ENCODE measurements at places on chromosomes 6 and 20.
A peak's percentile ranks its signal among the peaks of the same experiment; 100 is the strongest.

DNA sequence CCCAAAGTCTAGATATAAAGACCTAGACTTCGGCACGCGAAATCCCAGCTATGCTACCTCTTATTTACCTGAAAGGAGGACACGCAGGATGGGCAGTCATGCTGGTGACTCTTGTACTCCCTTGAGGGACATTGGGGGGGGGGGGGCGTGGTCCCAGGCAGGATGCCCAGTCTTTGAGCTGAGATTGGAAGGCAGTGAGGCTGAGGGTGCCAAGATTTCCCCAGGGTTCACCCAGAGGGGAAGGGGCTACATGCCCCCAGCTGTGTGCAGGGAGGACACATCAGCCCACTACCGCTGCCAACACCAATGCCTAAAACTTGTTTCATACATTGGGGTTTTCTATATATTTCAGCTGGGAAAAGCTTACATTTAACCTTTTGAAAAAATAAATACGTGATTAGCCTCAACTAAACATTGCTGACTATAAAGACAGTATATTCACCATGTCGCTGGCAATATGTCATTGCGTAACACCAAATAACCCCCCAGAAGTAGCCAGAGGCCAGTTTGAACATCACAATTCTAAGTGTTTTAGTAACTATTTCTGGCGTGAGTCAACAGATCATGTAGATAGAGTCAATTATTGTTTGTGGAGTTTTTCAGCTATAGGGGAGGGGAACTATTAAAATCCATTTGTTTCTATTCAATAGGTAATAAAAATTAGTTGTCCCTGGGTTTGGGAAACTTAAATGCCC, 21.6 kb downstream of the MGME1 start:
- no peak for DNase-seq

DNA sequence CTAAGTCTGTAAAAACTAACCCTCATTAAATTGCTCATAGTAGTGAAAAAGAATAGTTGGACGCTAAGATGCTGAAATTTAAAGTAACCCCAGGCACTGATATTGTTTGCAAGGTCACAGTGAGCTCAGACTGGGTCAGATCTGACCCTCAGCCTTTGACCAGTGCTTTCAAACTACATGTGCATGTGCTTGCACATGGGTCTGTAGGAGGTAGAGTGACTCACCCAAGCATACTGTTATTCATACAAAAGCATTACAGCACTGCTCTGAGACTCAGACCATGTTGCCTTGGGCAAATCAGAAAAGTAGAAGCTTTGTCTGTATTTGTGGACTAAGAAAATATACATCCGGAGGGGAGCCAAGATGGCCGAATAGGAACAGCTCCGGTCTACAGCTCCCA, 326.4 kb upstream of the MARCKS start:
- DNase-seq, result no peak

- DNase-seq, result peak; percentile 46
These were observed 8.9 kb downstream of the BPIFB1 start for GRCh38 chr20:33291830-33292355.

DNA sequence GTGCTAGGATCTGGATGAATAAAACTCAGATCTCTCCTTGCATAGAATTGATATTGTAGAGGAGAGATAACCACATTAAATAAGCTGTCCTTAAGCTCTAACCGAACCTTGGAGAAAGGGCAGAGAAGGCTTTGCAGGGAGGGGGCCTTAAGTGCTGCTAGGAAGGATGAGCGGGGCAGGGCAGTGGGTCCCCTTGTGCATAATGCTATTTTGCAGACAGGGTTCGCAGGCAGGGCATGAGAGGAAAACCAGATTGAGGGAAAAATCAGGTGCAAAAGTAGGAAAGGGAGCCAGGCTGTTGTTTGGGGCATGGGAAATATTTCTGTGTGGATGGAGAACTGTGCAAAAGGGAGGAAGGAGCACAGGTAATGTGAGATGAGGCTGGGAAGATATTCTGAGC, 383.0 kb upstream of the JARID2 start:
- no peak for DNase-seq

GRCh38 chr6:20364327-20364726, 37.4 kb upstream of the E2F3 start:
- no peak for DNase-seq

DNA sequence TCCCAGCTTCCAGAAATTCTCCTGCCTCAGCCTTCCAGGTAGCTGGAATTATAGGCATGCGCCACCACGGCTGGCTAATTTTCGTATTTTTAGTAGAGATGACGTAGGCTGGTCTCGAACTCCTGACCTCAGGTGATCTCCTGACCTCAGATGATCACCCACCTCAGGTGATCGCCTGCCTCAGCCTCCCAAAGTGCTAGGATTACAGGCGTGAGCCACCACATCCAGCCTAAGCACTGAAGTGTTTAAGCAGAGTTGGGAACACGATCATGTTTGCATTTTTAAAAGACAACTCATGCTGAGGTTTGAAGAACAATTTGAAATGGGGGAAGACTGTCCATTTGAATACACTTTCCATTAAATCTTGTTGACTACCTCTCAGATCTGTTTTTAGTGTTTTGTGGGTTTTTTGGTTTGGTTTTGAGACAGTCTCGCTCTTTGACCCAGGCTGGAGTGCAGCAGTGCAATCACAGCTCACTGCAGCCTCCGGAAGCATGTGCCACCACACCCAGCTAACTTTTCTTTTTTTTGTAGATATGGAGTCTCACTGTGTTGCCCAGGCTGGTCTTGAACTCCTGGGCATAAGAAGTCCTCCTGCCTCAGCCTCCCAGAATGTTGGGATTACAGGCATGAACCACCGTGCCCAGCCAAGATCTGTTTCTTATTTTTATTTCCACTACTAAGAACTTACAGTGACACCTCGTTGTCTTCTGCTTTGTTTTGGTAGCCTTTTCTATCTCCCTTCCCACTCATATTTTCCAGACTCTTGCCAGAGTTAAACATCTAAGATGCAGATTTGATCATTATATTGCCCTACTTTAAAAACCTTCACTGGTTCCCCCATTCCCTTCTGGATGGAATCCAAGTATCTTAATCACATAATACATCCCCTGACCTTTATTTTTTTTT, 5.5 kb downstream of the CASP8AP2 start:
- DNase-seq, result no peak

- no peak for DNase-seq
These were observed 41.7 kb downstream of the ZMYND8 start for GRCh38 chr20:47314647-47315338.

DNA sequence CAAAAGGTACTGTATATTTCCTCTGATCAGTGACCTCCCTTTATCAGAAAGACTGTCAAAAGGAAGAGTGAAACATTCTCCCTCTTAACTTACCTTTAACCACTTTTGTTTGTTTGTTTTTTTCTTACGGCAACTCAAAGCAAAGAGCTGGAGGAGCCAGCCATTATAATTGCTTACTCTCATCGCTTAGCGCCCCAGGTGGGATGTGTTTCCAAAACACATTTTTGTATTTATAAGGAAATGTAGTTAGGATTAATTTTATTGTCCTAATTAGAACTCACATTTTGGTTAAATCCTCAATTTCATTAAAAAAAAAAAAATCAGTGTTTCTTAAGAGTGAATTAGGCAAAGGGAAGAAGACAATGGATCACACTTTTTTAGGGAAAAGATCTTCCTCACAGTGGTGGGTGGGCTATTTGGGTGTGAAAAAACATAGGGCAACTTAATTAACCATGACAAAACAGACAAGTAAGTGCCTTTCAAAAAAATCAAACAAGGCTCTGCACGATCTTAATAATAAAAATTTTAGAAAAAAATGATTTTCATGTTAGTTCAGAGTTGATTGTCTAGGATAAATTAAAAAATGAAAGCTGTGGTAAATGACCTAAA, 1.2 kb upstream of the PHACTR2 start:
- DNase-seq, result no peak

- DNase-seq, result no peak
These were observed 525.5 kb downstream of the TENT5A start for GRCh38 chr6:81226957-81227356.

DNA sequence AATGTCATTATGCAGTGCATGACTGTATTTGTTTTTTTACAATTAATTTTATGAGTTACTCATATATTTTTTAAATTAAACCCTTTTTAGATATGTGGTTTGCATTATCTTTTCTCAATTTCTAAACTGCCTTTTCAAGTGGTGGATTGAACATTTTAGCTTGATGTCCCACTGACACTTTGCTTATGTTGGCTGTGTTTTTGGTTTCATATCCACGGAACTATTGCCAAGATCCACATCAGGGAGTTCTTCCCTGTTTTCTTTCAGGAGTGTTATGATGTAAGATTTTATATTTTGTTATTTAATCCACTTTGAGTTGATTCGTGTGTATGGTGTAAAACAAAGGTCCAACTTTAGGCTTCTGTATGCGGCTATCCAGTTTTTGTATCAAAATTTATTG, 1144.9 kb upstream of the EYS start:
- no peak for DNase-seq
